Stimulated activated effector memory CD8-positive, alpha-beta T cell treated with anti-CD3 and anti-CD28 coated beads, Interleukin-12 subunit alpha, Interleukin-12 subunit beta, amount 100 ng/mL, for 72 hours (primary cell): ENCODE measurements at places on chromosomes 11 and 22.

DNA sequence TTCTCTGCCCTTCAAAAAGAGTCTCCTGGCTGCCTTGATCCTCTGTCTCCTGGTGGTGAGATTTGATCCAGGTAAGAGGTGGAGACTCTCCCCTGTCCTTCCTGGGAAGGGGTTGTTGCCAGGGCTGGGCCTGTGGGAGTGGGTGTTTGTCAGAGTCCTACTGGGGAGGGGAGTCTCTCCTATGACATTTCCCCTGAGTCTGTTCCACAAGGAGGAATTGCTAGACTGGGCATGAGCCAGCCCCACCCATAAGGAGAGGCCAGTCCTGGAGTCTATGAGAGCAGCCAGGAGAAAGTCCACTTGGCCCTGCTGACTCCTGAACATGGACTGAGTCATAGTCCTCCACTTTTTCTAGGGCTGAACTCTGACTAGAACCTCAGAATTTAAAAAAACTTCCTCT is 7.4 kb downstream of the PEX26 start:
- no peak for DNase-seq

GRCh38 chr11:1564535-1565172 is 7.4 kb downstream of the DUSP8 start:
- DNase-seq, result no peak

GRCh38 chr22:41762980-41763779 is 37.3 kb upstream of the CCDC134 start:
- peak; percentile 21 for DNase-seq

GRCh38 chr11:109093354-109093753 is 328.6 kb upstream of the C11orf87 start:
- DNase-seq, result no peak

DNA sequence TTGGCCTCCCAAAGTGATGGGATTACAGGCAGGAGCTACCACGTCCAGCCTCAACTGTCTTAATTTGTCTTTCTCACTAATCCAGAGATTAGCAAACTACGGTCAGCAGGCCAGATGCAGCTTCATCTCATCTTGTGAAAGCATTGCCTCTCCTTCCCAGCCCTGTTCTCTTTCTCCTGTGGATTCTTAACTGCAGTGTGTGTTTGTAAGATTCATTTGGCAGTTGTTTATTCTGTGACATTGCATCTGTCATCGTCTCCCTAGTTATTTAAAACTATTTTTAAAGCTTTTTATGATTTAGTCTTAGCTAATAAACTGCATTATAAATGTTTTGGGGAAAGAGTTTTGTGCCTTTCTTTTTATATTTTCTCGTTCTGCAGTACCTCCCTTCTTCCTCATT is 29.2 kb downstream of the RNF169 start:
- no peak for DNase-seq

- no peak for DNase-seq
These were observed 640.6 kb downstream of the TBC1D22A start for GRCh38 chr22:47402876-47403525.

- DNase-seq, result no peak
These were observed 8.6 kb upstream of the MIAT start for GRCh38 chr22:26648528-26649388.

DNA sequence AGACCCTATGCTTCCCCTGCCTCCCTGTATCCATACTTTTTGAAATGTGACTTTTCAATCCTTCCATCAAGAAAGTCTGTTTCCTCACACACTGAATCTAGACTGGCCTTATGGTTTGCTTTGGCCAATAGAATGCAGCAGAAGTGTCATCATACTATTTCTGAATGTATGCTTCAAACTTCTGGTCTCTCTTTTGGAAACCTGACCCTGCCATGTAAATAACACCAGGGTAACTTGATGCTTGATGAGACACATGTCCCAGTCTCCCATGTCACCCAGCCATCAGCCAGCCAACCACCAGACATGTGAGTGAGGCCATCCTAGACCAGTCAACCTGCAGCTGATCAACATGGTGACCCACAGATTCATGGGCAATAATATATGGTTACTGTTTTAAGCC is 29.7 kb upstream of the CAVIN3 start:
- no peak for DNase-seq

DNA sequence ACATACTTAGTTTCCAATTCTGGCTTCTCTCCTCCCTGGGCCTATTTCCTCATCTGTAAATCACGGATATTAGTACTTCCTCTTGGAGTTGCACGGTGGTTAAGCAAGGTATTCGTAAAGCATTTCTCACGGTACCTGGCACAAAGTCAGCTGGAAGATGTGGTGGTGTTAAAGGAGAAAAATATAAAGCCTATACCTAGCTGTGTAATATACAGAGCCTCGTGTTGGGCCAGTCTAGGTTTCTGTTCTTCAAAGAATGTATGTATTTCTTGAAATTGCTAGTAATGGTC is 47.2 kb downstream of the DBX1 start:
- DNase-seq, result no peak

- no peak for DNase-seq
These were observed 46.2 kb upstream of the CSTF3 start for GRCh38 chr11:33207408-33207985.

DNA sequence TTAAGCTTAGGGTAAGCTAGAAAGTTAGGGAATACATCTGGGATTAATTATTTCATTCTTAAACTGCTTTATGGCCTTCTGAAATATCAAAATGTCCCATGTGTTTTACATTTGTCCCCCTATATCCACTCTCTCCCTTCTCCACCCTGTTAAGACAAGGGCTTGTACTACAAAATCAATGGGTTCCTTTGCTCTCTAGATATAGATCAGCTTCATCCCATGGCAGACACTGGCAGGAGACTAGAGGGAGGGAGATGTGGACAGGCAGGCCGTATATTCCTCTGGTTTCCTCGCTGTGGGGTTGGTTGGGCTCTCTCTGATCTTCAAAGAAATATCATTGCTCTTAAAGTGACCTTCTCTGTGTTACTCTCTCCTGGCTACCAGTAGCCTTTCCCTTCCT is 1281.0 kb downstream of the LRRC4C start:
- DNase-seq, result no peak

- no peak for DNase-seq
These were observed 24.8 kb upstream of the SOX10 start for GRCh38 chr22:38009000-38009806.

- DNase-seq, result no peak
These were observed 105.4 kb upstream of the CSNK2A3 start for GRCh38 chr11:11458485-11458884.

DNA sequence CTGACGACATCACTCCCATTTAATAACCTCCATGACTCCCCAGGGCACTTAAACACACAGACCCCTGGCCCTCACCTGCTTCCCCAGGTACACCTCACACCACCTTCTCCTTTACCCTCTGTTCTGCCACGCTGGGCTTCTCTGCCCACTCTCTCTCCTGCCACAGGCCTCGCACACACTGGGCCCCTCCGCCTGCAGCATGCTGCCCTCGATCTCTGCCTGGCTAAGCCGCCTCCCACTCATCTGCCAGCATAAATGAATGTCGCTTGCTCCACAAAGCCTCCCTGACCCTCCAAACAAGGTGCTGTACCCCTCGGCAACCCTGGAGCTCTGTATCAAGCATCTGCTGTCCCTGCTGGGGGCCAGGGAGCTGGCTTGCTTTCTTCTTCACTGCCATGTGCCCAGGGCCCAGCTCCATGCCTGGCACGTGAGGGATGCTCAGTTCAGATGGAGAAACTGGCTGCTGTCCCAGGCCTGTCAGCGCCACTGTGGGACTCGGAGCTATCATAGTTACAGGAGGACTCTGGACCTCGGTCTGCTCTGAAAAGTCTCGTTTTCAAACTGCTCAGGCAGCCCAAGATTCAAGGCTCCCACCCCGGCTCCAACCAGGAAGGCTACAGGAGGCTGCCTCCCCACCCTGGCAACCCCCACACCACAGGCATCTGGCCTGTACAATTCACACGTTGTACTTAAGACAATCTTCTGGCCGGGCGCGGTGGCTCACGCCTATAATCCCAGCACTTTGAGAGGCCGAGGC is 11.9 kb downstream of the TTLL1 start:
- no peak for DNase-seq

DNA sequence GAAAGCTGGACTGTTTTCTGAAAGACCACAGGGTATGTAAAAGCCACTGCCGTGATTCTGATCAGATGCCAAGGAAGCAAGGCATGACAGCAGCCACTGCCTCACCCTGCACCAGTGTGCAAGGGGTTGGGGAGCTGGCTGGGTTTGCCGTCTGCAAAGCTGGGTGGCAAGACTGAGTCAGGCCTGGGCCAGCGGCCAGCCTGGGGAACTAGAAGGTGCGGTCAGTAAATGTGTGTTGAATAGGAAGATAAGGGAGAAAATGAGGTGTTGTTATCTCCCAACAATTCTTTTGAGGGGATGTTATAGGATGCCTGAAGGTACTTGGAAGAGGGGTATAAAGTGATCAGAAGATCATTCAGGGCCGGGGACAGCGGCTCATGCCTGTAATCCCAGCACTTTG is 8.0 kb downstream of the VSTM5 start:
- no peak for DNase-seq

DNA sequence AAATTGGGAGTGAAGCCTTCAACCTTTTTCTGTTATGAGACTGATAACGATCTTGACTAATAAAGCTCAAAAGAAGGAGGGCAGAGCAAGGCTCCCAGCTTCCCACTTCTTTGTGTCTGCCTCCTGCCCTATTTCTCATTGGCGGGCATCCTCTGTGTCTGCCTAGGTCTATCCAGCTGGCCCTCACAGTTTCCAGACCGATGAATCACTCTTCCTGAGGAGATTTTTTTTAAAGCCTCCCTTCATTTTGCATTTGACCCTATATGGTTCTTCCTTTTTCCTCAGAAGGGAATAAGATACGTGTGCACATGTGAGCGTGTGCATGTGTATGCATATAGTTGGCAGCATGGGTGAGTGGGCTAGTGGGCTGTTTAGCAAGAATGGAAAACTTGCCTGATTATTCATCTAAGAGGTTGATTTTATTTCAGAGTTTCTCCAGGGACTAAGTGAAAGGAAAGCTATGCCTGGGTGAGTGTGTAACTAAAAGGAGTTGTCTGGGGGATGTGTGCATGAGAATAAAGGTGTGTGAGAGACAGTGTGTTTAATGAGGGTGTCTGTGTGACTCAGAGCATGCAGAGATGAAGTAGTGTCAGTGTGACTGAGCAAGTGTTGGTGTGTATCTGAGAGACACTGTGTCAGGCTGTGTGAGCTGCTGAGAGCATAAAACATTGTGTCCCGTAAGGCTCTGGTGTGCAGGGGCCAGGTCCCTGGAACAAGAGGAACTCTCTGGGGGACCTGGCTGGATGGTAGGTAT is 12.2 kb downstream of the PHLDB1 start:
- DNase-seq, result no peak

DNA sequence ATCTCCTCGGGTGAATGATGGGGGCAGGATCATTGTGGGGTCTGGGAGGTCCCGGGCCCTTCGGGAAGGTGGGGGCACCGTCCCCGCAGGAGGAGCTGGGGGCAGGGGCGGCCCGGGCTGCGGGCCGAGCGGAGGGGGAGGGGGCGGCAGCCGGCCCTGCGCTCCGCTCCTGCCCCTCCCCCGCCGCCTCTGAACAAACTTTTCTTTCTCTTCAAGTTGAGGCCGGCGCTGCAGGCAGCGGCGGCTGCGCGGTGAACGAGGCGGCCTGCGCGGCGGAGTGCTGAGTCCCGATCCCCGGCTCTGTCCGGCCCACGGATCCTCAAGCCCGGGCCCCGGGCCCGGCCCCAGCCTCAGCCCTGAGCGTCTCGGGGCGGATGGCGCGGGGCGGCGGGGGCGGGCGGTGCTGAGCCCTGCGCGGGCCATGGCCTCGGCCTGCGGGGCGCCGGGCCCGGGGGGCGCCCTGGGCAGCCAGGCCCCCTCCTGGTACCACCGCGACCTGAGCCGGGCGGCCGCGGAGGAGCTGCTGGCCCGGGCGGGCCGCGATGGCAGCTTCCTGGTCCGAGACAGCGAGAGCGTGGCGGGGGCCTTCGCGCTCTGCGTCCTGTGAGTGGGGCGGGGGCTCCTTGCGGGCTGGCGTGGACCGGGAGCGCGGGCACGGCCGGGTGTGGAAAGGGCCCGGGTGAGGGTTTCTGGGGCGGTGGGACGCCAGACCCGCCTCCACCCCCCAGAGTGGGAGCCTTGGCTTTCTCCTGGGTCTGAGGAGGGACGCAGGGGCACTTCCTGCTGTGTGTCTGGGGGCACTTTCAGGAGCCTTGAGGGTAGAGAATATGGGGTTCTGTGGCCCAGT is at the start of gene INPPL1:
INPPL1 (plus strand) TSS at position 204 of the 847 bp plus-strand sequence; CDS start at position 422, 218 bp downstream.
- no peak for DNase-seq

- DNase-seq, result no peak
These were observed 754.2 kb downstream of the FAM181B start for GRCh38 chr11:81979448-81979847.

- DNase-seq, result no peak
These were observed 13.2 kb downstream of the EHF start for GRCh38 chr11:34633990-34634693.

DNA sequence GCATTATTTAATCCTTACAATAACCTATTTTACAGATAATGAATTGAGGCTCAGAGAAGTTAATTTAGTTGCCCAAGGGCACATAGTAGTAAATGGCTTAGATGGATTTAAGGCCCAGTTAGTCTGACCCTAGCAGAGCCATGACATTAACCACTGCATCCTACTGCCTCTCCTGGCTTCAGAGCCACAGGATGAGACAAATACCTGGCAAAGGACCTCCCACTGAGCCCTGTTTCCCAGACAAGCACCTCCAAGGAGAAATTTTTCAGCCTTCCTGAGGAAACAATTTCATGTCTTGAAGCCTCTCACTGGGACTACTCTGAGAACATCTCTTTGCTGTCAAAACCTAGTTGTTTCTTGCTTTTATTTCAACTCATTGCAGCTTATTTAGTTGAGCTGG is 28.4 kb downstream of the IZUMO1R start:
- DNase-seq, result no peak

GRCh38 chr11:10087186-10087922 is 206.7 kb downstream of the SBF2 start:
- no peak for DNase-seq

GRCh38 chr11:128052912-128053641 is 534.3 kb downstream of the ETS1 start:
- DNase-seq, result no peak

DNA sequence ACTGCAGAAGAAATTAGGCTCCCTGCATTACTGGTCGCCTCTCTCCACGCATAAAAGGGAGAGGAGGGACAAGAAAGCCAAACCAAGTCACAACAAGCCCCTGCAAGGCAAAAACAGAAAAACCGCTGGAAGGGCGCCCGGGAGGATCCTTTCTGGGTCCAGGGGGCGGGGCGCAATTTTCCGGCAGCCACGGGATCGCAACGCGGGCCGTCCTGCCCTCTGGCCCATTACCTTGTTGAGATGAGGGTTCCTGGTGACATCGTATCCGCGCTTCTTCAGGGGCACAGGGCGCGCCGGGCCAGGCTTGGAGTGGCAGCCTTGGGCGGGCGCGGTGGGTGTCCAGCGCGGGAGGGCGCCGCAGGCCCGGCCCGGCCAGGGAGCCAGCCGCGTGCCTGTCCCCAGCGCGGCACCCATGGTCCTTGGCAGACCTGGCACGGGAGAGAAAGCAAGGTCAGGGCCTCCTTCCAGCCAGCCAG is 847 bp downstream of the ME3 start:
- DNase-seq, result no peak

- no peak for DNase-seq
These were observed 69.3 kb downstream of the SWAP70 start for GRCh38 chr11:9733212-9733611.
